Central memory CD4-positive, alpha-beta T cell (primary cell): ENCODE measurements at places on chromosomes 1 and 21.

DNA sequence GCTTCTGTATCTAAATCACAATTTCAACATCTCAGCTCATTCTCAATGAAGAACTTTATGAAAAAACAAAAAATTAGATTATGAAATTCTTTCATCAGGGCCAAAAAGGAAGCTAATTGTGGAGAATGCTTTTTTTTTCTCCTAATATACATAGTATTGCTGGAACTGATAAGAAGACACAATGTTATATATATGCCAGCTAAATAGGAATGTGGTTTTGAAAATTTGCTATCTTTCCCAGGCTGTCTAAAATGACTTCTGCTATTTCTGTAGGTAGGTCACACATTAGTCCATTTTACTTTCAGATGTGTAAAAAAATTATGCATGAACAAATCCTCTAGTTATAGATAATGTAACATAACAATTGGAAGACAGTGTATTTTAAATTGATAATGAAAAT is 732.9 kb downstream of the RWDD3 start:
- DNase-seq, result no peak

- no peak for DNase-seq
Measured at GRCh38 chr1:30687886-30688285, 35.5 kb downstream of the MATN1 start.

GRCh38 chr1:4483021-4483625 is 171.3 kb upstream of the AJAP1 start:
- no peak for DNase-seq

DNA sequence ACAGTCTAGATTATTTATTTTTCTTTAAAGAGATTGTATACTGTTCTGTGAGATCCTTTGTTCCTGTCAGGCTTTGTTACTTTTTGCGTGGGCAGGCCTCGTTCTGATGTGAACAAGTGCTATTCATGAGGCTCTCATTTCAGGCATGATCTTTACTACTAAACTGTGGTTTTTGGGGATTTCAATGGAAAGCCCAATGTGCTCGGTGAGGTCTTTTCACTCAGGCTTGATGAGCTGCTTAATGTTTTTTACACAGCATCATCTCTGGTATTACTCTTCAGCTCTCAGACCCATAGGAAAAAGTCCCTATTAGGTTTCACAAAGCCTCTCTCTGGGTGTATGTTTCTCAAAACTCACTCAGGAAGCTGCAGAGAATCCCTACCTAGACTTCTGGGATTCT is 419.4 kb downstream of the GPATCH2 start:
- DNase-seq, result no peak
